ENCODE measurements at places on chromosomes 11 and 22.

DNA sequence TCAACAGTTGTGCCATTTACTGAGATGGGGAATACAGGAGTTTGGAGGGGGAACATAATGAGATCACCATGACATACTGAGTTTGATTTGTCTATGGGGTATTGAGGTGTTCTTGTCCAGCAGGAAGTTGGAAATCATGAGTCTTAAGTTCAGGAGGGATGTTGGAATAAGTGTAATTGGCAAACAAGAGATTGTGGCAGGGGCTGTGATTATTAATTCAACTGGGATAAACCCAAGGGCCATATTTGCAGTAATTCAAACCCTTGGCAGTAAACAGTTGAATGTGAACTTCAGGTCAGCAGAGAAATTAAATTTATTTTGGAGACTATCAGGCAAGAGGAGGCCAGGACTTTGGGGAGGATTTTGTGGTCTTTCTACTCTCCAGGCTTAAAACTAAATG is 33.4 kb downstream of the ADM start:
- H3K4me1 ChIP-seq, result no peaks in the 10 kb centered on the region
- no peak overlapping the region for H3K4me3 ChIP-seq
- H3K27ac ChIP-seq, result no peak overlapping the region
- no peaks in the 10 kb centered on the region for H3K36me3 ChIP-seq

DNA sequence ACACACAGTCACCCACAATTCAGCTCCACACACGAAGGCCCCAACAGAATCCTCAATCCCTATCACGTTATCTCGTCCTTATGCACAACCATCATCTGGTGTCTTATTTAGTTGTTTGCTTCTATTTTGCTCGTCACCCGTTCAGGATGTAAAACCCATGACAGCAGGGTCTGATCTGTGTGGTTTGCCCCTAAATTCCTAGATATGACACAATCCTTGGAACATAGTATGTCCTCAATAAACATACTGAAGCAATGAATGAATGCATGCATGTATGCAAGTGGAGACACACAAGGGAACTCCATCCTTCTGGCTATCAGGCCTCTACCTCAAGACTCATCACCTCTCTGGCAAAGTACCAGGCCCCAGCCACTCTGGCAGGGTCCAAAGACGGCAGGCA is 20.2 kb downstream of the STARD10 start:
- no peak overlapping the region for H3K27ac ChIP-seq
- H3K4me3 ChIP-seq, result no peak overlapping the region
- peaks cover 5% of the 10 kb centered on the region for H3K4me1 ChIP-seq
- no peak for DNase-seq

GRCh38 chr11:68659158-68659921 is 25.0 kb upstream of the GAL start:
- no peak overlapping the region for H3K4me3 ChIP-seq
- no peaks in the 10 kb centered on the region for H3K36me3 ChIP-seq
- no peaks in the 10 kb centered on the region for H3K27me3 ChIP-seq
- no peak overlapping the region for H3K27ac ChIP-seq
- no peak for DNase-seq
- no peaks in the 10 kb centered on the region for H3K4me1 ChIP-seq

DNA sequence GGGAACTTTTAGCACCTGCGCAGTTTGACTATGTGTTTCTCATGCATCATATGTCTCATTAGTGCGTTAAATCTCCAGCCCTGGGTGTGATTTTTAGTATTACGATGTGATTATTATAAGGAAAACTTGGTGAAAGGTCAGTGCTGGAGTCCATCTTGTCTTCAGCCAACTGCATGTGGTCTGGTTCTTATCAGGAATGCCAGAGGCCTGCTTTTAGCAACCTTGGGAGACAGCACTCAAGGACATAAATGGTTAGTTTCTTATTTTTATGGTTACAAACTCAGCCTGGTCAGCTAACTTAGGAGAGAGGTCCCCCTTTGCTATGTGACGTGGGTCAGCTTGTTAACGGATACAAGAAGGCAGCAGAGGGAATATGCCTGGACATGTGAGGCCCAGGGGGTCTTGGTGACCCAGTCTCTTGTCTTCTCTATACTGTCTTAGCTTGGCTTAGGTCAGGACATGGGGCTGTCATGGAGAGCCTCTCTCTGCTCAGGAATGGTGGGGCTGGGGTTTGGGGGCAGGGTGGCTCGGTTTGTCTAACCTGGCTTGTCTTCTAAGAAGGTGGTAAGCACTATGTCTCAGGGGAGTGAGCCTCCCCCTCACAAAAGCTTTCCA is 21.5 kb downstream of the KCTD21 start:
- no peaks in the 10 kb centered on the region for H3K4me1 ChIP-seq
- no peaks in the 10 kb centered on the region for H3K36me3 ChIP-seq
- no peak overlapping the region for H3K27ac ChIP-seq
- no peak for DNase-seq
- H3K4me3 ChIP-seq, result no peak overlapping the region
- no peaks in the 10 kb centered on the region for H3K27me3 ChIP-seq

DNA sequence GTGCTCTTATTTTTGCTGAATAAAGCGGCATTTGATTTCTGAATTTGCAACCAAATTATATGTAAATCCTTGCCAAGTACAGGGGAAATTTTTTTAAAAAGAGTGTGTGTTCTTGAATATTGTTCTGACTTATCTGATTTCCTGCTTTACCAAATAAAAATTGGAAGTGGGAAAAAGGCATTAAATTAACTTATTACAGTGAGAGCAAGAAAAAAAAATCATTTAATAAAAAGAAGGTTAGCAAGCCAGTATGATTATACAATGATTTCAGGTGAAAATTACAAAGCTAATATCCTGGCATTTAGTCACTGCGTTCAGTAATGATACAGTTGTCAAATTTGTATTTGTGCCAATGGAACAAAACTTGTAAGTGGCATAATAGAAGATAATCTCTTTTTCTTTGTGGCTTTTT is 82.1 kb upstream of the PPARA start:
- H3K4me1 ChIP-seq, result peaks cover 14% of the 10 kb centered on the region
- no peak overlapping the region for H3K4me3 ChIP-seq

DNA sequence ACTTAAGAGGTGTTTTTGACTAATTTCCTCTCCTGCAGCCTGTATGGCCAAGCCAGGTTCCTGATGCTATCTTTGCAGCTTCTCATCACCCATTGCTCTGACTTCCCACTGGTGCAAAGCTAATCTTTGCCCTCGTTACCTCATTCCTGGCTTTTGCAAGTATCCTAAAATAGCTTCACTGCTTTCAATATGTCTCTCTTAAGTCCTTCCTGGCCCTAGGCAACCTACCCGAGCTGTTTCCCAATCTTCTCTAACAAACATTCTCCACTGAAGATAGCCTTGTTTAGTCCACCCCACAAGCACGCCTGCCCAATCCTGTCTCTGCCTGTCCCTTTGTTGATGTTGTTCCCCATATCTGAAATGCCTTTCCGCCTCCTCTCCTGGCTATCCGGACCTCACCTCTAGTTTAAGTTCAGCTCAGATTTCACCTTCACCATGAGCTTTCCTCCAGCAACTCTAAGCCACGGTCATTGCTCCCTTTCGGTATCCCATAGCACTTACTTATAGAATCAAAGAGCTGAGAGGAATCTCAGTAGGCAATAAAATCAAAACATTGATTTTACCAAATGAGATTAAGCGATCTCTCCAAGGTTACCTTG is 30.1 kb upstream of the CECR2 start:
- no peak overlapping the region for H3K27ac ChIP-seq
- H3K36me3 ChIP-seq, result no peaks in the 10 kb centered on the region
- H3K27me3 ChIP-seq, result peaks cover 18% of the 10 kb centered on the region
- no peak overlapping the region for H3K4me3 ChIP-seq
- no peaks in the 10 kb centered on the region for H3K4me1 ChIP-seq

All from activated CD4-positive, alpha-beta T cell treated with anti-CD3 and anti-CD28 coated beads, Interleukin-2, amount 10 ng/mL, durations not matched to agents 24 days and 14 days (primary cell).